ENCODE measurements at places on chromosomes 16 and 17. TPM values are rescaled to one million over a fixed set of nuclear protein-coding genes. Genes with fewer than 3 reads are reported as not detected.
A peak's percentile ranks its signal among the peaks of the same experiment; 100 is the strongest.

GRCh38 chr17:48814504-48814903, 2.5 kb downstream of the TTLL6 start:
- no peak for DNase-seq

DNA sequence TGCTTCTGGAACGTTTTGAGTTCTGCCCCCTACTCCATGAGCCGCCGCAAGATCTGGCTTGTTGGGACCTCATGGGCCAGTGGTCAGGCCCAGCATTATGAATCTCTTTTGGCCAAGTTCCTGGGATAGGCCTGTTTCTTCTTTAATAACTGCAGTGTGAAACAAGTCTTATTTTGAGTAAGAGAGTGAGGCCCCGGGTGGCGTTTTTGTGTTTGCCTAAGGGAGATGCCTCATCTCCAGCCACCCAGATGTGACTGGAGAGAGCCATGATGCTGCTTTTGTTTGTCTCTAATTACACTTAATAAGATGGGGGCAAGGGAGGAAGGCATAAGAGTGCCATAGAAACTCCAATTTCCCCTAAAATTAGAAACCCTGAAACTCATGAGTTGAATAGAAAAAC, 39.8 kb downstream of the KSR1 start:
- DNase-seq, result no peak

CLEC19A gene
- not detected for total RNA-seq

- DNase-seq, result no peak
These were observed 26.6 kb upstream of the NLRP1 start for GRCh38 chr17:5610956-5611355.

GRCh38 chr17:65198653-65199382, 61.6 kb downstream of the RGS9 start:
- DNase-seq, result peak; percentile 50

- no peak for DNase-seq
These were observed 380.8 kb downstream of the SLC39A11 start for GRCh38 chr17:72711521-72712310.

DNA sequence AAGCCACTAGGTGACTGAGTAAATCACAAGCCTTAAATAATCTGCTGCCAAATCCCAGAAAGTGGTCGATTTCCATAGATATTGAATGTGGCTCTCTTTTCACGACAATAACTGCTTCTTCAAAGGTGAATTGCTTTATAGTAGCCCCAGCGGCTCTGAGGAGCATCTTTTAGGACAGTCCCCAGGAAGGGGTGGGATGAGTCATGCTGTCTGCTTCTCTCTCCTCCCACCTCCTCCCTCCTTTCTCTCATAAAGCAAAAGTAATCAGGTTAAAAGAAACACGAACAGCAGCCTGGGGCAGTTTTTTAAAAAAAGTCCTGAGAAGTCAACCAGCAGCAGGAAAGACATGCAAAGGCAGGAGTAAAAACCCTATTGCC, 1.8 kb downstream of the KIAA0513 start:
- no peak for DNase-seq

- DNase-seq, result peak; percentile 54
These were observed 30.9 kb downstream of the C17orf75 start for GRCh38 chr17:32311028-32311536.

DNA sequence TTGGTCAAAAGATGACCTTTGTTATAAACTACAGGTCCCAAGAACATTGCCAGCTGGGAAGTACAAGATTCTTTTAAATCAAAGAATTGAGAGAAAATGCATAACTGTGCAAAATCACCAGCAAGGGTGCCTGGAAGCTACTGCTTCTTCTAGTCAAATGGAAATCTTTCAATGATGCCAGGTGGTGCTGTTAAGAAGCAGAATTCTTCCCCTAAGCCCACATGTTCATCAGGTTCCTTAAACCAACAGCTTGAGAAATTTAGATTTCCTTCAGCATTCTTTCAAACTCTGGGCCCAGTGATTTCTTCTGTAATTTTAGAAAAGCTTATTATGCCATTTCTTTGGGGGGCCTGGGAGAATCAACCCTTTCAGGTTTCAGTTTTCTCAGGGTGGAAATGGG, 207.8 kb upstream of the WSCD1 start:
- no peak for DNase-seq

- no peak for DNase-seq
These were observed 10.5 kb downstream of the TIMM22 start for GRCh38 chr17:1007310-1008007.

DNA sequence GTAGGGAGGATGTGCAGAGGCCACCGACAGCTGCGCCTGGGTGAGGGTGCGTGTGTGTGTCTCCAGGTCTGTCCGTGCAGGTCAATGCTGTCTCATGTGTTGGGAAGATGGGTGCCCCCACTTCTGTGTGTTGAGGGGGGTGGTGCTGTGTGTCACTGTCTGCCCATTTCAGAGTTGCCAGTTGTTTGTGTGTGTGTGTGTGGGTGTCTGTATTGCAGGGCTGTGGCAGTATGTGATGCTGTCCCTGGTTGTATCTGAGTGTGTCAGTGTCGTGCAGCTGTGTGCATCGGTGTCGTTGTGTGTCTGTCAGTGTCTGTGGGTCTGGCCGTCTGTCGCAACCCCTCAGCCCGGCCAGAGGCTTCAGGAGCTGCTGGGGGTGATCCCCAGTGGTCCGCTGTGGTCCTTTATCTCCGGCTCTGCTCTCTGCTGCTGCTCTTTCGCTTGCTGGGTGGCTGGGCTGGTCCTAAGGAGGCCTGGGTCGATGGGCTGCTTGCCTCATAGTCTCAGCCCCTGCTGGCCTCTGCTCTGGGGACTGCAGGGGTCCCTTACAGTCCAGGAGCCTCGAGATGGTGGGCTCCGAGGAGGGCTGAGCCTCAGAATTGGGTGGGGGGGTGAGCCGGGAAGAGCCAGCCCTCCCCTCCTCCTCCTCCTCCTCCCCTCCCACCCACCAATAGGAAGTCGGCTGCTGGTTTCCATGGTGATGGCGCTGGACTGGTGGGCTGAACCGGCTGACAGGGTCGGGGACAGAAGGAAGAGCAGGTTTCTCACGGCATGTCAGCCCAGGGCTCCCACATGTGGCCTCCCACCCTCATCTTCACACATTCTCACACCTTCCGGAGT, at the start of gene TSPOAP1:
TSPOAP1 (minus strand) TSS at position 601 of the 840 bp plus-strand sequence. CDS start 875 bp downstream, outside the sequence.
- DNase-seq, result no peak

DNA sequence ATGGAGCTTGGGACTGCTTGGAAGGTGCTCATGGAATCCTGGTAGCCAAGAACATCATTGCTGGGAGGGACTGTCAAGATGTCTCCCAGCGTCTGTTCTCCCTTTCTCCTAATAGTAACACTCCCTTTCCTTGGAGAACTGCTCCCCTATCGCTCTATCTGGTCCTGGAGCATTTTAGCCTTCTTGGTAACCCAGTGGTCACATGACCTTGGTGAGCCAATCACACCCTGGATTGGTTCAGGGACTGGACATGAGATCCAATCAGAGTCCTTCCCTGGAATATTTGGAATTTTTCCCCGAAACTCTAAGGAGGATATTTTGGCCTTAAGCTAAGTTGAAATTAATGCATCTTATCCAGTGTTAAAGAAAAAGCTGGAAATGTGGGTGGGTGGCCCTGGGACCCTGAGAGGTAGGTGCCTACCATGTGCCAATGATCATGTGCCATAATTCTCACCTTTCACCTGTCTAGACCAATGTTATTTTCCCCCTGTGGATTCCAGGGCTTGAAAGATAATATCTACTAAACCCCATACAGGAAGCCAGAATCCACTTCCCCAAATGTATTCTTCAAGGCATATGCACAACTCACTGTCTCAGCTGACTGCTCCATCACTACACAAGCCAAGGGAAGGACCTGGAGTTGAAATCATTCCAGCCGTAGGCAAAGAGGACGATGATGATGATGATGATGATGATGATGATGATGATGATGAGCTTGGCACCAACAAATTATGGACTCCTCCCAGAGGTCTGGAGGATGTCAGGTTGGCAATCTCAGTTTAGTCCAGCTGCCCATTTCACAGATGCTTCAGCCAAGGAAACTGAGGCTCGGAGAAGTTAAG, 193.2 kb downstream of the RAB11FIP4 start:
- no peak for DNase-seq

FN3K gene
- total RNA-seq, result 8.1 TPM

OR3A2 gene
- total RNA-seq, result 0.30 TPM

PLEKHG4 gene
- 16.1 TPM for total RNA-seq

- DNase-seq, result peak; percentile 99
These were observed 16.1 kb upstream of the PLLP start for GRCh38 chr16:57300387-57301125.

DNA sequence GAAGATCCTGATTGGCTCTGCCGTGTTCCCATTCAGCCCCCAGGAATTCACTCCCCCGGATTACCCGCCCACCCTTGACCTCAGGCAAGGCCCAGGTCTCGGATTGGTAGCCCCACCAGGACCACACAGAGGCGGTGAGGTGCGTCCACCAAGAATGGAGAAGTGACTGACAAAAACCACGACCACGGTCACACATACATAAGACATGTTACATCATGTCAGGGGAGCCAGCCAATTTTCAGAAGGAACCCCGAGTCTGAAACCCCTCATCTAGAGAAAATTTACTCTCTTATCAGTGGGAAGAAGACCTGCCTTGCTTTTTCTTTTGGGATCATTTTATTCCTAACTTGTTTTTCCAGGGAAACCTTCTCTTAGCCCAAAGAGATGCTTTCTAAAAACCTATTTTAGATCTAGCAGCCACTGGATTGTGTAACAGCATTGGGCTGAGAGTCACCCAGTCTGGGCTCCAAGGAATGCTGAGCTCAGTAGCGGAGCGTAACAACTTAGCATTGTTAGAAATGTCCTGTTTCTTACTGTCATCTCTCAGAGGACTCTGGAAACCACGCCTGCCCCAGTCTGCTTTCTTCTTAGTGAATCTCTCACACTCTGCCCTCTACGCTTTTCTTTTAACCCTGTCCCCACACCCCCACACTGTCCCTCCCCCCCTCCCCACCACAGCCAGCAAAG, 164.1 kb downstream of the CMIP start:
- DNase-seq, result peak; percentile 60

DHRS7C gene
- total RNA-seq, result 15.9 TPM

MPV17L gene
- 3.9 TPM for total RNA-seq

Data from skin of body (tissue), 3 donors.